Activated B cell treated with CpG ODN at 0.5 μM for 24 hours (primary cell): ENCODE measurements at places on chromosomes 16 and 17.

GRCh38 chr16:60241671-60242070, 1507.6 kb upstream of the GOT2 start:
- DNase-seq, result no peak

DNA sequence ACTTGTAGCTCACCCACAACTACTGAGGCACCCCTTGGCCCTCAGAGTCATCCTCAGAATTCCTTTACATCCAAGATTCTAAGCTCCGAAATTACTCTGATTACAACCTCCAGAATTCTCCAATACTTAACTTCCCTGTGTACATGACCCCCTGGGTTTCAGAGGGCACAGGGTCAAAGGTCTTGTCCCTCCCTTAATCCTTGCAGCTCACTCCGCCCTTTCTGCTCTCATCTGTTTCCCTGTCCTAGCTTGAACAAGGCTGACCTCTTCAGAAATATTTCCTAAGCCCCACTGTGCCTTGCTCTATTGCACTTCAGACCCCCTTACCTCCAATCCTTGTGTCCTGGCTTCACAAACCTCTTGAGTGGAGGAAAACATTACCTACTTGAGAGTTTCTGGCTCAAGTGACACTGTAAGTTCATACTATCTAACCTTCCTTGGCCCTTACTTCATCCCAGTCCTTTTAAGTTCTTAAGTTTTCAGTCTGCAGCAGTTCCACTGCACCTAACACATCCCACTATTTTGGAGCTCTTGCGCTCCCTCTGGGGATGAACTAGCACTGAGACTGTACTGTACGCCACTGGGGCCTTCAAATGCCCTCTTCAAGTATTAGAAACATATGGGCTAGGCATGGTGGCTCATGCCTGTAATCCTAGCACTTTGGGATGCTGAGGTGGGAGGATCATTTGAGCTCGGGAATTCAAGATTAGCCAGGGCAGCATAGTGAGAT, 6.2 kb downstream of the N4BP1 start:
- no peak for DNase-seq

DNA sequence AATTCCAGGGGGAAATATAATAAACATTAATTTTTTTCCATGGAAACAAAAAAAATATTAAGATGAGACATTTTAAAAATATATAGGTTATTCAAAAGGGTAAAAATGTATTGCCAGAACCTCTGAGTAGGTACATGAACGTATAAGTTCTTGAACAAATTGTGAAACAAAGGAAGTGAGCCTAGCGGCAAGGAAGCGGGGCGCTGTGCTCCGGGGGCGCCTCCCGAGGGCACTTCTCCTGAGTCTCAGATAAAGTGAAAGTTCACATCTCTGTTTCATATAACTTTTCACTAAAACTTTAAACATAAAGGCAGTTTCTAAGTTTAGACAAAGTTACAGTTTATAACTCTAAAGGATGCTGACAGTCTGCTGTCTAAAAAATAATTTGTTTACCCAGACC, 52.3 kb downstream of the TNRC6C start:
- DNase-seq, result no peak

DNA sequence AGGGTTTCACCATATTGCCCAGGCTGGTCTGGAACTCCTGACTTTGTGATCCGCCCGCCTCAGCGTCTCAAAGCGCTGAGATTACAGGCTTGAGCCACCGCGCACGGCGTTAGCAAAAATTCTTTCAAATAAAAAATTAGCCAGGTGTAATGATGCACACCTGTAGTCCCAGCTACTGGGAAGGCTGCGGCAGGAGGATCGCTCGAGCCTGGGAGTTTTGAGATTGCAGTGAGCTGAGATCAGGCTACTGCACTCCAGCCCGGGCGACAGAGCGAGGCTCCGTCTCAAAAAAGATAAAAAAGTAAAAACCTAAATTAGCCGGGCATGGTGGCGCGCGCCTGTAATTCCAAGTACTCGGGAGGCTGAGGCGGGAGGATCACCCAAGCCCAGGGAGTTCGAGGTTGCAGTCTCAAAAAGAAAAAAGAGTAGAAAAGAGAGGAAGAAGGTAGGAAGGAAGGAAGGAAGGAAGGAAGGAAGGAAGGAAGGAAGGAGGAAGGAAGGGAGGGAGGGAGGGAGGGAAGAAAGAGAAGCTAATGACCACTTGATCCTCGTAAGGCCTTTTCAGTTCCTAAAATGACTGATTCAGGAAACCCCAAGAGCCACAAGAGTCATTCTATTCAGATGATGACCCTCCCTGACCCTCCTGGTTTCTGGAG, 59.2 kb downstream of the SRL start:
- no peak for DNase-seq

DNA sequence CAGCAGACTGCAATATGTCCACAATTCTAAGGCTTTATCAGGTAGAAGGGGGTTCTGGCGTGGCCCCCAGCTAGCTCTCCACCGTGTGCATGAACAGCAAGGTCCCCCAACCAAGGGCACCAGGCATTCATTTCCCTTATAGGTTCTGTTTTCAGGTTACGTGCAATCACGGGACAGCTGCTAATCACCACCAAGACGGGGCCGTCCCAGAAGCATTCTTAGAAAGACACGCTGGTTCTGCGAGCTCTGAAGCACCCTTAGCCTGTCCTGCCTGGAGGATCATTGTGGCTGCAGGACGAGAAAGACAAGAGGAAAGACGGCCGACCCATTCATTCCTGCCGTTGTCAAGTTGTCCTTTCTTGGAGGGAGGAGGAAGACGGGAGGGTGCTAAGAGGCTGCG, 302.9 kb downstream of the SOX9 start:
- DNase-seq, result no peak

DNA sequence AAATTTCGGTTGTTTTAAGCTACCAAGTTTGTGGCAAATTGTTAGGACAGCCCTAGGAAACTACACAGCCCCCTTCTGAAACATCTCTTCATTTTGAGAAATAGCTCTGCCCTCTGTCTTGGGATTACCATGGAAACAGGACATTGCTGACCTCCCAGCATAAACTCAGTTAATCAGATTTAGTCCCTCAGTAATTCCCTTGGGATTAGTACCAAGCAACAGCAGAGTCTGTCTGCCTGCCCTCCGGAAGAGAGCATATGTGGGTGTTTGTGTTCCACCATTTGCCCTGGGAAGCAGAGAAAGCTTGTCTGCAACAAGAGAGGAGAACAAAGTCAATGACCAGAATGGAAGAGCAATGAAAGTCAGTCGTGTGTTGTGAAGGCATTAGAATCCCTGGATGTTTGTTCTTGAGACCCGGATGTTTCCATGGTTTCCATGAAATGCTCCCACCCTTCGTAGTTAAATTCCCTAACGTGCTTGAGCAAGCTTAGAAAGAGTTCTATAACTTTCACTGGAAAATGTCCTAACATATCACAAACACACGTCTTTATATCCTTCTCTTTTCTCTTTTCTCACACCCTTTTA, 26.2 kb downstream of the NUDT7 start:
- no peak for DNase-seq

DNA sequence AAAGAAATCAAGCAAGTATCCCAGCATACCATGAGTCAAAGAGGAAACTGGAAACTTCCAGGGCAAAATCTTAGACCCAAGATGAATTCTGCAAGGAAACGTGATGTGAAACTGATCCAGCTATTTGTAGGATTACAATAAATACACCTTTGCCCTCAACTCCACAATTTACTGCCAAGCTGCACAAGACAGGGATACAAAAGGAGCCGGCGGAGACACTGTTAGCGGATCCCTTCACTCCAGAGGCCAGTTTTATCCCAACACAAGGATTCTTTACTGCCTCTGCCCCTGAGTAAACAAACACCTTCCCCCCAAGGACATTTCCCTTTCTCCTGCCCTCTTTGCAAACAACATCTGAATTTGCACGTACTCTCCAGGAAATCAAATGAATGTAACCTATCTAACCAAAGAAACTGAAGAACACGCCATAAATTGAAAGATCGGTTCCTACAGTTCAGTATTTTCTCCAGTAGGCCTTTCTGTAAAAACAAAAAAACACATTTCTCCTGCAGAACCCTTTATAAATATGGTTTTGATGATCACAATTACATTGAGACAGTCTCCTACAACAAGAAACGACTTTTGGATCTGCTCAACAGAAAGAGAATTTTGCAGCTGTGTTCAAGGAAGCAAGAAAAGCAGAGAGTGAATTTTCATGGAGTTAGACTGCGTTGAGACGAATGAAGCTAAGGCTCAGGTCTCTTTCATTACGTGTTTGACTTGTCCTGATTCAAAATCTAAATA, 1.4 kb upstream of the CBX2 start:
- no peak for DNase-seq

DNA sequence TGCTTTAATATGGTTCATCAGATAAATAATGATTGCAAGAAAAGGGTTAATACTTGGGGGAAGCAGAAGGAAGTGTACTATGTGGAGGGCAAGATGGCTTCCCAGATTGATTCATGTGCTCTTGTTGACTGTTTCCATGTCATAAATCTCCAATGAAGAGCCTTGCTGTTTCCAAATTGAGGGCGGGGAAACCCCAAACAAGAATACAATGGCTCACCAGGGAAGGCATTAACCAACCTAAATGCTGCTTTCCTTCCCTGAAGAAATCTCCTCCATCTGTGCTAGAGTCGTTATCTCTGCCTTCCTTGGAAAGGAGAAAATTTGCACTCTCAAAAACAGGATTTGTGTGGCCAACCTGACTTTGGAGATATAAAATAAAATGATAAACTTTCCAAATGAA, 28.0 kb upstream of the CDH13 start:
- no peak for DNase-seq

DNA sequence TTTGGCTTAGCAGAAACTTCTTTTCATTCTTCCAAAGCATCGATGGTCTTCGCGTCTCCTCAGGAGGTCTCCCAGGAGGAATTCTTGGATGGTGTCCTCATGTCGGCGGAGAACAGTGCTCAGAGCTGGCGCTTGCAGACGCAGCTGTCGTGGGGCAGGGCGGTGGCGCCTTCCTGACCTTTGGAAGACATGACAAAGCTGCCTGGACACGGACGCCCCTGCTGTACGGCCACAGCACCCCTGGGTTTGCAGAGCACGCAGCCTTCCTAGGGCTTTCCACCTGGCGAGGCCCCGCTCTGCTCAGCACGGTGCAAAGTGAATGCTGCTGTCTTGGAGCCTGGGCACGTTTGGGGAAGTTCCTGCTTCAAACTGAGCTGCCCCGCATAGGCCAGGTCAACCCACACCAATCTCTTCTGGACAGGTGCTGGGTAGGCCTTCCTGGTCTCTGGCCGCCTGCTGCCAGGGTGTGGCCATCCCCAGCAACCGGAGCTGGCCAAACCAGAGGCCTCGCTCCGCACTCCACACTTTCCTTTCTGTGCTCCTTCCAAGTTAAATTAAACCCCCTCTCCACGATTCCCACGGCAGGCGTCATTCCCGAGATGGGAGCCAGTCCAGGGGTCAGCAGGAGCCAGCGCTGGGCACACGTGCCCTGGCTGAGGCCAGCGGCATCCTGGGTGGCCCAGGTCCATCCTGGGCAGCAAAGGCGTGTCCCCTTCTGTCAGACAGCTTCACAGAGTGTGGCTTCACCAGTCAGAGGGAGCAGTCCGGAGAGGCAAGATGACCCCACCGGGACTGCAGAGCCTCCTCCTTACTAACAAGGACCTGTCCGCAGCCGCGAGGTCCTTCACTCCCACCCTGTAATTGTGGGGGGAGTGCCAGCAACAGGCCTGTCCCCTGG, 15.0 kb upstream of the KREMEN2 start:
- no peak for DNase-seq

DNA sequence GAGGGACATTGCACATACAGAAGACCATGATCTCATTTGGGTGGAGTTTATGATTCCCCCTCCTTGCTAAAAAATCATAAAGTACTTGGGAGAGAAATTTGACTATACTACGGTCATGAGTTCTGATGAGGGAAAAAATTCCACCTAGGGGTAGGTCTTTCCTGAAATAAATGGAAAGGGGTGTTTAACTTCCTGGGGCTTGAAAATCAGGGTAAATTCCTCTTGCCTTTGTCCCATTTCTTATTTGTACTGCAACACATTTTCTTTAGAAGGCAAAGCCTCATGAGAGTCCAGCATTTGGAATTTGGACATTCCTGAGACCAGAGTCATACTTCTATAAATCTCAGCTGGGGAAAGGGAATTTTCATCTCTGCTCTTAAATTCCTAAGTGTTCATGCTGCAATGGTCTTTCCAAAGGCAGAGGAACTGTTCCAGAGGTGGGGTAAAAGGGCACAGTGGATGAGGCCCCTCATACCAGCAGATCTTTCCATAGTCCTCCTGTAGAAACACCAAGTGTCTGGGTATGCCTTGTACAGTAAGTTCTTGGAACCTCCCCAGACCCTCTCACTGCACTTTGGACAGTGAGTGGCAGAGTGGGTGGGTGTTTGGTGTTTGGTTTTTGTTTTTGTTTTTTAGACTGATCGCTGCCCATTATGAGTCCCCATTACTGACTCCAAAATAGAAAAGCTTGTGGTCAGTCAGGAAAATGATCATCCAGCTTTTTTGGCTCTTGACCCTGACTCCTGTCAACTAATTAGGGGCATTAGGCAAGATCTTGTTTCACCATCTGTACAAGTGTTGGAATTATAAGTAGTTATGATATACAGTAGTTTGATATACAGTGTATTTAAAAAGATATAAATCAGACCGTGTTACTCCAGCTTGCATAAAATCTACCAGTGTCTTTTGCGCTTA, 6.0 kb downstream of the LYRM1 start:
- no peak for DNase-seq

DNA sequence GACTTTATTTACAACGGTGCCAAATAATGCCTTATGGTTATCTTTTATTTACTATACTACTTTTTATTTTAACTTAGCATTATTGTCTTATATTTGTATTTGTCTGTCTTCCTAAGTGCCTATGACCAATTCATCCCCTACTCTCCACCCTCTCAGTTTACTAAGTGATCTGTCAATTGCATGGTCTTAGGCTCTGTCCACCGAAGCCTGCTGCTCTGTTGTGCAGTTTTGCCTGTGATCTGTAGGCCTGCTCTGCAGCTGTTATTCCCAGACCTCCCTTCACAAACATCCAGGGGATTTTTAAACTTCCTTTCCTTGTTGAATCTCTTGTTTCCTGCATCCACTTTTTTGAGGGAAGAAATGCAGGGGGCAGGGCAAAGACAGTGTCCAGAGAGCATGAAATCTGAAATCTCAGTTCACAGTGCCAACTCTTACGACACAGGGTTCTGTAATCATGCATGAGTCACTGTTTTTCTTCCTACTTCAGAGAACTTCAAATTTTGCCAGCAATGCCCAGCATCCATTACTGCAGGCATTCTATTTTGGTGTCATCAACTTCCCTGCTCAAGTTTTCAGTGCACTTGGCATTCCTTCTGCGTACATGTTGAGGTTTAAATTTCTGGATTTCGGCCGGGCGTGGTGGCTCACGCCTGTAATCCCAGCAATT, 11.4 kb downstream of the SLFN5 start:
- DNase-seq, result no peak

DNA sequence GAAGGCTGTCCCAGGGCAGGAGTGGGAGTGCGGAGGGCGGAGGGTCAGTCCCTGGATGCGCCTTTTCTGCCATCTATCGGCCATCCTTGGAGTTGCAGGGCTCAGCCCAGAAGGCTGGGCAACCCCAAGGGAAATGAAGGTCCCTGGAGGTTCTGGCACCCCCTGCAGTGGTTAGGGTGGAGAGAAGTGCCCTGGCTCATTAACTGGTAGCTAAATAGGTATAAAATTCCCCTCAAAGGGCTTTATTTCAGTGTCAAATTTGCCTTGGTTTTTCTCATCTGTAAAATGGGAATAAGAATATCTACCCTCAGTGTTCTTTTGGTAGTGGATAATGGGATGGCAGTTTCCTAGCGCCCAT, 22.4 kb downstream of the C17orf75 start:
- peak; percentile 85 for DNase-seq

GRCh38 chr16:81601008-81601428, 156.4 kb downstream of the CMIP start:
- no peak for DNase-seq
